ENCODE measurements at places on chromosomes 6 and 20.

DNA sequence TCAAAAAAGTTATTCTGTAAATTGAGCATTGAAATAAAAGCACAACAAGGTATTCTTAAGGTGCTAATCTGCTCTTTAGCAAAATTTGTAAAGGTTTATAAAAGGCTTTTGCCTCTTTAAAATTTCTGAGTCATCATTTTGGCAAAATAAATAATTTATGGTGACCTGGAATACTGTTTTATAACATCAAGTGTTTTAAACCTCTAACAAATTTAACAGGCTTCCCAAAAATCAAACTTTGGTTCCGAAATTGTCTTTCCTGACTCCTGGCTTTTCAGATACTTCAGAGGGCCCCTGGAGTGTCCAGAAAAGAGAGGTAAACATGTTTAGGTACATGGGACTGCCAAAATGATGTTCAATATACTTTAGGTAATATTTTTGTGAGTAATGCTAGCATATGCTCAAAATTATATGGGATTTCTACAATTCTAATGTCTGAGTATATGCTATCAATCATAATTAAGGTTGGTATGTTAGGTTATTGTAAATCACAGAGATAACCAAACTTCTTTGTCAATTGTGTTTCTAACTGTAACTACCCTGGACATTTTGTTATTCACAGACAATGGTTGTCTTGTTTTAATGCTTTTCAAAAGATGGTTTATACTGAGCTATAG is 160.3 kb upstream of the OLIG3 start:
- H3K4me1 ChIP-seq: peaks cover 13% of the 10 kb centered on the region
- H3K27ac ChIP-seq: no peak overlapping the region
- DNase-seq: no peak
- no peaks in the 10 kb centered on the region for H3K27me3 ChIP-seq
- no peak overlapping the region for H3K4me3 ChIP-seq

- no peak overlapping the region for H3K27ac ChIP-seq
- H3K36me3 ChIP-seq: no peaks in the 10 kb centered on the region
- H3K4me3 ChIP-seq: no peak overlapping the region
- no peak for DNase-seq
- no peaks in the 10 kb centered on the region for H3K27me3 ChIP-seq
- H3K4me1 ChIP-seq: peaks cover 3% of the 10 kb centered on the region
Observed at GRCh38 chr6:43092635-43093034, 16.5 kb downstream of the PTK7 start.

DNA sequence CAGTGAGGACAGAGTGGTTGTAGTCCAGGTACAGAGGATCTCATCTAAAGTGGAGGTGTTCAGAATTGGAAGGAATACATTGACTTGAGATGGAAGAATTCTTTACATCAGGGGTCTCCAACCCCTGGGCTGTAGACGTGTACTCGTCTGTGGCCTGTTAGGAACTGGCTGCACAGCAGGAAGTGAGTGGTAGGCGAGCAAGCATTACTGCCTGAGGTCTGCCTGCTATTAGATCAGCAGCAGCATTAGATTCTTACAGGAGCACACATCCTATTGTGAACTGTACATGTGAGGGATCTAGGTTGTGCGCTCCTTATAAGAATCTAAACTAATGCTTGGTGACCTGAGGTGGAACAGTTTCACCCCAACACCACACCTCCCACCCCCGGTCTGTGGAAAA is 121.1 kb downstream of the CDKAL1 start:
- H3K27me3 ChIP-seq: no peaks in the 10 kb centered on the region
- H3K36me3 ChIP-seq: no peaks in the 10 kb centered on the region
- no peak overlapping the region for H3K27ac ChIP-seq
- DNase-seq: no peak

GRCh38 chr20:61986762-61987321 is 78.8 kb downstream of the TAF4 start:
- no peak overlapping the region for H3K27ac ChIP-seq
- no peaks in the 10 kb centered on the region for H3K36me3 ChIP-seq
- DNase-seq: no peak
- no peak overlapping the region for H3K4me3 ChIP-seq
- no peaks in the 10 kb centered on the region for H3K4me1 ChIP-seq

GRCh38 chr20:62617711-62618483 is 24.4 kb upstream of the SLCO4A1 start:
- no peaks in the 10 kb centered on the region for H3K27me3 ChIP-seq
- H3K4me1 ChIP-seq: peaks cover 5% of the 10 kb centered on the region
- no peak overlapping the region for H3K27ac ChIP-seq
- no peak overlapping the region for H3K4me3 ChIP-seq

DNA sequence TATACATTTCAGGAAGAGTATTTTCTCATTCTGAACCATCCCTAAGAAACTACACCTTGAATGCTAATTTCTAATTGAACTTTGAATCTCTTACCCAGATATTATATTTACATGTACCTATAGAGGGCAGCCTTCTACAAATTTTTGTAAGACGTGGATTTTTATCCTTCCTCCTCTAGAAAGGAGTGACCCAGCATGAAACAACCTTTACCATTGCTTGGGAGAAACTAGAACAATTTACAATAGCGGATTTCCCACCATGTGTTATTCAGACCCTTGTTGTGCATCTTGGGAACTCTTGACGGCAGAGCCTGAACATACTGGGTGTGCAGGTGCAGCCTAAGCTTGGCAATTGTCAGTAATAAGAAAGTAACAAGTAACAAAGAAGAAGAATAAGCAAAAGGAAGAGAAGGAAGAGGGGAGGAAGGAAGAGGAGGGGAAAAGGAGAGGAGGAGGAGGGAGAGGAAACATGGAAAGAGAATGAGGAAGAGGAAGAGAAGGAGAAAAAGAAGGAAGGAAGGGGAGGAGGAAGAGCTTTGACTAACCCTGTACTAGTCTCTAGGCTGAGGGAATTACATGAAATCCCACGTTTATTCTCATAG is 10.8 kb upstream of the TAAR1 start:
- H3K4me1 ChIP-seq: peaks cover 12% of the 10 kb centered on the region
- H3K4me3 ChIP-seq: no peak overlapping the region
- no peak overlapping the region for H3K27ac ChIP-seq
- no peaks in the 10 kb centered on the region for H3K27me3 ChIP-seq
- no peak for DNase-seq

DNA sequence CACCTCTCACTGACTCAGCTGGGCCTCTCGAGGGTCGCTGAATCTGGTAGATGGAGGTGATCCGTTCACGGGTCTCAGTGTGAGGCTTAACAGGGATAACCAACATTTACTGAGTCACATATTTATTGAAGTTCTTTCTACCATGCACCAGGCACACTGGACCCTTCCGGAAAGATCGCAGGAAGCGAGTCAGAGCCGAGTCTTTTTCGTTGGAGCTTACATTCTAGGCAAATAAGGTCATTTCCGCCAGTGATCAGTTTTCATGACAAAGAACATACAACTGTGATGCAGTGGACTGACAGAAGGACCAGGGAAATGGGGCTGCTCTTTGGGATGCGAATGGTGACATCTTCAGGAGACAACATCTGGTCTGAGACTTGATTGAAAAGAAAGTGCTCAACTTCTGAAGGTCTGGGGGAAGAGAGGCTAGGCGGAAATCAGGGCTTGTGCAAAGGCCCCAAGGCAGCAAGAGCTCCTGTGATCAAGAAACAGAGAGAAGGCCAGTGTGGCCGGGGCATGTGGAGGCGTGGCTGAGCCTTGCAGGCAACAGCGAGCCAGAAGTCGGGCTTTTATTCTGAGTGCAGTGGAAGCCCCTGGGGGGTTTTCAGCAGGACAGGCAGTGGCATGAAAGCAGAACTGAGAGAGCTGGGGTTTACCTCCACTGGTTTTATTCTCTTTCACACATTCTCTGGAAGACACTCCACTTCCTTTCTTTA is 56.7 kb downstream of the APCDD1L start:
- H3K27me3 ChIP-seq: no peaks in the 10 kb centered on the region
- no peak overlapping the region for H3K27ac ChIP-seq
- no peaks in the 10 kb centered on the region for H3K4me1 ChIP-seq

DNA sequence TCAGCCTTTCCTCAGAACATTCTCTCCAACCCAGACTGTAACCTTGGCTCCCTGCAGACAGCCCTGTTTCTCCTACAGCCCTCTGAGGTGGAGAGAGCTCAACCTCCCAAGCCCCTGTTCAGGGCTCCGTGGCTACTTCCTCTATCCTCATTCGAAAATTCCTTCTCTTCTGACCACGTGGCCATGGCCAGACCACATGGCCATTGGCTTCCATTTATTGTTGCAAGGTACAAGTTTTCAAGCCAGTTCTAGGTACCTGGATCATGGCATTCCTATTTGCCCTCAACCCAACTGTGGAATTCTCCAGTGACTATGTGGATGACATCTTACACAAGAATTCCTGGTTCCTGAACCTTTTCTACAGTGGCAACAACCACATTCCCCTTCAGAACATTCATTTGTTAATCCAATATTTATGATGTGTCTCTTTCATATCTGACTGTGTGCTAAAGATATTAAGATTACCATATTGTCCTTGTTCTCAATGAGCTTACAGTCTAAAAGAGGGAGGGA is 161.9 kb downstream of the GMPR start:
- H3K36me3 ChIP-seq: no peaks in the 10 kb centered on the region
- no peaks in the 10 kb centered on the region for H3K4me1 ChIP-seq
- no peak overlapping the region for H3K4me3 ChIP-seq
- no peaks in the 10 kb centered on the region for H3K27me3 ChIP-seq
- no peak for DNase-seq

DNA sequence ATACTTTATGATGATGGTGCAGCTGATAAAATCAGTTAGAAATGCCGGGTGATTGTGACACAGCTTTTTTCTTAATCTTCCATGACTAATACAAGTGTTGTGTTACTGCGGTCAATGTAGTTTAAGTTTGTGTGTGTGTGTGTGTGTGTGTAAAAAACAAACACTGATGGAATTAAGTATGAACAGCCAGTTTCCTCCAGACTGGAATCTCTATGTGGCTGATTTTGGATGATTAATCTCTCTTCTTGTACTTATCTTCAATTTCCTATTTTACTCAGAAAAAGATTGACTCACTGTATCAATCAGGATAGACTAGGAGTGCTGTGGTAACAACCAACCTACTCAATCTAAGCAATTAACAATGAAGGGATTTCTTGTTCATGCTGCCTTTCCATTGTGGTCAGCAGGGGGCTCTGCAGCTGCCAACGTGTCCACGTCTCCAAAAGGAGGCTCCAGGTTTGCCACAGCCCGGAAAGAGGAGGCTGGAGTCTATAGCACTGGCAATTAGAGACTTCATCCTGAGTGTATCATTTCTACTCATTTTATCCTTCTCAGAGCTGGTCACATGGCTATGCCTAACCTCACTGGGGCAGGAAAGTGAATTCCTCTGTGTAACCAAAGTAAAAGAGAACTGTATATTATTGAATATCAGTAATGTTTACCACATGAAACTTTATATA is 107.7 kb downstream of the CD109 start:
- H3K27me3 ChIP-seq: no peaks in the 10 kb centered on the region
- no peaks in the 10 kb centered on the region for H3K36me3 ChIP-seq
- H3K4me3 ChIP-seq: no peak overlapping the region
- H3K27ac ChIP-seq: no peak overlapping the region
- DNase-seq: no peak

- H3K27ac ChIP-seq: no peak overlapping the region
- no peaks in the 10 kb centered on the region for H3K36me3 ChIP-seq
- H3K27me3 ChIP-seq: no peaks in the 10 kb centered on the region
- H3K4me1 ChIP-seq: no peaks in the 10 kb centered on the region
Observed at GRCh38 chr6:254016-254415, 38.3 kb upstream of the DUSP22 start.

GRCh38 chr20:20440481-20440880 is 72.6 kb downstream of the INSM1 start:
- no peaks in the 10 kb centered on the region for H3K36me3 ChIP-seq
- H3K4me3 ChIP-seq: no peak overlapping the region
- no peak for DNase-seq
- H3K4me1 ChIP-seq: peaks cover 10% of the 10 kb centered on the region
- H3K27me3 ChIP-seq: no peaks in the 10 kb centered on the region
- no peak overlapping the region for H3K27ac ChIP-seq

DNA sequence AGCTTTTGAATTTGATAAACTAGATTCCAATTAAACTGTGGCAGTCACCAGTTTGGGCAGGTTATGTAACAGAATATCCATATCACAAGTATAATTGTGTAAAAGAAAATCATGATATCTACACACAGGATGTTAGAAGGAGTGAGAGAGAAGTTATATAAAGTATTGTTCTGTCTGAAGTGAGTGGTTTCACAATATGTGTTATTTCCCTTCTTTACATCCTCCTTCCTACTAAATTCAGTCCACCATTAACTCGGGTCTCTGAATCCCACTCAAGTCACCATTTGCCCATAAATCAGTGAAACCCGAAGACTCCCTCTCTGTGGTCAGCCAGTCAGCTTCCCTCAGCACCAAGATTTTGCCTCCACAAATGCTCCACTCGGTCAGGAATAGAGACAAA is 796 bp downstream of the HLA-DQB1 start:
- H3K27me3 ChIP-seq: no peaks in the 10 kb centered on the region
- H3K36me3 ChIP-seq: no peaks in the 10 kb centered on the region
- H3K4me3 ChIP-seq: no peak overlapping the region
- no peaks in the 10 kb centered on the region for H3K4me1 ChIP-seq

GRCh38 chr6:32439602-32440214 is at the start of gene HLA-DRA:
HLA-DRA (plus strand) TSS chr6:32439887; CDS start chr6:32439951, 64 bp downstream.
- peak within 1 kb of the TSS; percentile 62 for H3K27ac ChIP-seq
- no peaks in the 10 kb centered on the region for H3K4me1 ChIP-seq
- no peaks in the 10 kb centered on the region for H3K36me3 ChIP-seq
- no peak for DNase-seq

GRCh38 chr20:8578161-8578865 is 446.2 kb downstream of the PLCB1 start:
- H3K27me3 ChIP-seq: no peaks in the 10 kb centered on the region
- H3K27ac ChIP-seq: no peak overlapping the region
- H3K4me1 ChIP-seq: no peaks in the 10 kb centered on the region
- DNase-seq: no peak
- no peaks in the 10 kb centered on the region for H3K36me3 ChIP-seq
- no peak overlapping the region for H3K4me3 ChIP-seq

DNA sequence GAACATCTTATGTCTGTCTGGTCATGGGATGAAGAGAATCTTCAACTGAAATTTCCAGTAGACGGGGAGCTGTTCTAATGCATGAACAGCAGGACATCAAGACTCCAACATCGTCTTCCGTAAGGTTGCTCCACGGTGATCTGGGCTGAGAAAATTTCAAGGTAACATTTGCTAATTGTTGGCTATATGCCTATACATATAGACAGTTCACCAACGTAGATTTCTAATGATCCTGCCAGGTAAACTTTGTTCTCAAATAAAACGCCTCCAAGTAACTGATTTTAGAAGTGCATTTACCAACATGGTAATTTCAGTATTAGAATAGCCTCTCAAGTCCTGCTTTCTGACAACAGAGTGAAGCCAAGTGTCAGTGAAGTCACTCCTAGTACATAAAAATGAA is 11.3 kb upstream of the PXDC1 start:
- no peak overlapping the region for H3K27ac ChIP-seq
- no peak for DNase-seq
- no peaks in the 10 kb centered on the region for H3K4me1 ChIP-seq
- no peaks in the 10 kb centered on the region for H3K27me3 ChIP-seq
- H3K36me3 ChIP-seq: no peaks in the 10 kb centered on the region
- H3K4me3 ChIP-seq: no peak overlapping the region

GRCh38 chr6:166490671-166491500 is 95.6 kb downstream of the RAMACL start:
- no peak overlapping the region for H3K27ac ChIP-seq
- H3K4me3 ChIP-seq: no peak overlapping the region
- no peaks in the 10 kb centered on the region for H3K4me1 ChIP-seq
- peaks cover 10% of the 10 kb centered on the region for H3K36me3 ChIP-seq
- DNase-seq: no peak
- H3K27me3 ChIP-seq: no peaks in the 10 kb centered on the region

- H3K4me3 ChIP-seq: no peak overlapping the region
- no peak overlapping the region for H3K27ac ChIP-seq
- DNase-seq: no peak
- H3K27me3 ChIP-seq: no peaks in the 10 kb centered on the region
- no peaks in the 10 kb centered on the region for H3K4me1 ChIP-seq
- H3K36me3 ChIP-seq: no peaks in the 10 kb centered on the region
Observed at GRCh38 chr6:43129434-43130194, 41.5 kb upstream of the SRF start.
